ENCODE measurements at places on chromosomes 7 and 10.
A peak's percentile ranks its signal among the peaks of the same experiment; 100 is the strongest.

- DNase-seq = no peak
These were observed 13.1 kb downstream of the UMAD1 start for GRCh38 chr7:7653593-7654187.

- DNase-seq = no peak
These were observed 57.0 kb upstream of the DKK1 start for GRCh38 chr10:52256832-52257691.

GRCh38 chr7:105096306-105096705 is 82.3 kb downstream of the KMT2E start:
- DNase-seq = no peak

GRCh38 chr10:74808501-74808900 is 17.9 kb upstream of the KAT6B start:
- DNase-seq = no peak

DNA sequence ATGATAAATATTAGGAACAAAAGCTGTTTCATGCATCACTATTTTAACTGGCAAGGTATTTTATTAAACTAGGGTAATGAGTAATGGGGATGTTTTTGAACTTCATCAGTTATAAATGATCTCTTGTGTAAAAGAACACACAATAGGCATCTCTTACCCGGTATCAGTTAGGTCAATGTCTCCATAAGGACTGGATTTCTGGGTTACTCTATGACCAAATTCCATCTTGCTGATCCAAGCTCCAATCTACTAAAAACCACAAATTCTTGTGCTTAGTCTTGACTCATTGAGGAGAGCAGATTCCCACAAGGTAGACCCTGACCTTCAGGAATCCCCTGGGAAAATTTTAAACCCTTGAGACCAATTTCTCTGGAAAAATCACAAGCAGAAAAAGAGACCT is 1167.7 kb downstream of the XPNPEP1 start:
- peak; percentile 3 for DNase-seq

DNA sequence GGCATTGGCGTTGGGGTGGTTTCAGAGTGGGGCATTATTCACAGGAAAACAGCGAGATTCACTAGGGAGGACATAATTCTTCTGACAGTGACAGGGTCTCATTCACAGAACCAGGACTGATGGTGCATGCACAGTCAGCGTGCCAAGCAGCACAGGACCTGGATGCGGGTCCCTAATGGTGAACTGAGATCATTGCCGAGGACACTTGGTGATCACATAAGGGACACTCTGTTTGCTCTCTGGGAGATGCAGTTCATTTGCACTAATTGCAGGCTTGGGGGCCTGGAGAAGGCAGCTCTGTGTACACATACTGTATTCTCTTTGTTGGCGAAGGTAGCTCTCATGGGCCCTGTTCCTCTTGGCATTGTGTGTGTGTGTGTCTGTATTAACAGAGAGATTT is 716.1 kb downstream of the PHTF2 start:
- DNase-seq = no peak

DNA sequence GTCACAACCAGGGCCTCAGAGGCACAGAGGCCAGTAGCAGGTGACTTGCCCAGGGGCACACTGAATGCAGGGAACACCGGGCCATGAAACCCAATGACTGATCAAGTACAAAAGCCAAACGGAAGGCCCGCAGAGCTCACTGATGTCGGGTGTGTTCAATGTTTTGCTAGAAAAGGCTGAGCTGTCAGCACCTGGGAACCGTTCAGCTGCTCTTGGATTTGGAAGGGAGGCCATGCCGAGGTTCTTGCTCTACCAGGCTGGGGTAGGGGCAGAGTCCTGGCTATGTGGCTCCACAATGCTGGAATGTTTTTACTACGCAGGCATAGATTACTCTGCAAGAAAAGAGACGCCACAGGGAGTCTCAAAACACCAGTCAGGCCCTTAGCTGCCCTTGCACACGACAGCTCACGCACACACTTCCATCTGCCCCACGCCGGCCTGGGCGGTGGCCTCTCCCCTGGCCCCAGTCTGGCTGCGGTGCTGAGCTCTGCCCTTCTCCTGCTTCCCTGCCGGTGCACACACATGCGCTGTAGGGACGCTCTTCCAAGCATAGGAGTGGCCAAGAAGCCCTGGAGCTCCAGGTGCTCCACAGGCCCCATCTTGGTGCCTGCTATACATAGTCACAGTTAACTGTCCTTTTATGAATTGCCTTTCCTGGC is 79.9 kb downstream of the ZRANB1 start:
- no peak for DNase-seq

DNA sequence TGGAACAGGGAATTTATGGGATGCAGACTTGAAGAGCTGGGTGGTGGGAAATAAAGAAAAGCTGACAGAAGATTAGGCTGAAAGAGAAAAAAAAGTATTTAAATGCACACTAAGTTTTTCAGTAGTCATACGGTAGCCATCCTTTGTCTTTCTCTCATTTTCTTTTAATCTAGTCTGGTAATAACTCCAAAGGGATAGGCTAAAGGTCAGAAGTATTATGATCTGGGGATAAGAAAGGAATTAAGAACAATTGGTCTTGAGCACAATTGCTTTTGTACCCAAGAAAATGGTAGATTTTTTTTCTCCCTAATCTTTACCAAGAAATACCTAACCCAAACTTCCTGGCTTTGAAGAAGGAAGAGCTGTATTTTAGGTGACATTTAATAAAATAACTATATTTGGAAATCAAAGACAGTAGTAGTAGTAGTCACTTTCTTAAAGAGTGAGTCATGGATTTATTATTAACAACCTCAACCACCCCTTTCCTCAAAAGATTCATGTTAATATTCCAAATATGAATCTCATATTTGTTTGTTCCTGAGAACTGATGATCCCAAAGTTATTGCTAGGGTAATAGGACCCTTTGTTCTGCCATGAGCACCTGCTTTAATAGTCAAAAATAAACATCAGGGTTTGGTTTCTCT is 120.2 kb upstream of the ODAD2 start:
- no peak for DNase-seq

GRCh38 chr7:157627646-157628045 is 290.8 kb downstream of the DNAJB6 start:
- no peak for DNase-seq

- peak; percentile 3 for DNase-seq
These were observed 345.9 kb downstream of the KIF20B start for GRCh38 chr10:90047243-90047729.

GRCh38 chr7:106068538-106068961 is 43.6 kb downstream of the SYPL1 start:
- DNase-seq = no peak

DNA sequence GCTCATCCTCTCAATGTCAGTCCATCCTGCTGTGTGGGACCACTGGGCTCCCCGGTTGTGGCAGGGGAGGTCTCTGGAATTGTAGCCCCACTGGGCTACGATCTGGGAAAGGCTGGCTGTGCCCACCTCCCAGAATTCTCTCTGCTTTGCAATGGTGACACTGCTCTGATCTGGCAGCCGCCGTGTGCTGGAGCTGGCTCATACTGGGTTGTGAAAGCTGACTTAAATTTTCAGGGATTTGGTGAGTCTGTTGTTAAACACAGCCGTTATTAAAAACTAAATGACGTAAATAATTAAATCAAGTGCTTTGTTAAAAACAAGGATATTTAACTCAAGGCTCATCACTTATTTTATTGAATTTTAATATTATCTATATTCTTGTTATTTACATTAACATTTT is 160.0 kb downstream of the TAX1BP1 start:
- no peak for DNase-seq

DNA sequence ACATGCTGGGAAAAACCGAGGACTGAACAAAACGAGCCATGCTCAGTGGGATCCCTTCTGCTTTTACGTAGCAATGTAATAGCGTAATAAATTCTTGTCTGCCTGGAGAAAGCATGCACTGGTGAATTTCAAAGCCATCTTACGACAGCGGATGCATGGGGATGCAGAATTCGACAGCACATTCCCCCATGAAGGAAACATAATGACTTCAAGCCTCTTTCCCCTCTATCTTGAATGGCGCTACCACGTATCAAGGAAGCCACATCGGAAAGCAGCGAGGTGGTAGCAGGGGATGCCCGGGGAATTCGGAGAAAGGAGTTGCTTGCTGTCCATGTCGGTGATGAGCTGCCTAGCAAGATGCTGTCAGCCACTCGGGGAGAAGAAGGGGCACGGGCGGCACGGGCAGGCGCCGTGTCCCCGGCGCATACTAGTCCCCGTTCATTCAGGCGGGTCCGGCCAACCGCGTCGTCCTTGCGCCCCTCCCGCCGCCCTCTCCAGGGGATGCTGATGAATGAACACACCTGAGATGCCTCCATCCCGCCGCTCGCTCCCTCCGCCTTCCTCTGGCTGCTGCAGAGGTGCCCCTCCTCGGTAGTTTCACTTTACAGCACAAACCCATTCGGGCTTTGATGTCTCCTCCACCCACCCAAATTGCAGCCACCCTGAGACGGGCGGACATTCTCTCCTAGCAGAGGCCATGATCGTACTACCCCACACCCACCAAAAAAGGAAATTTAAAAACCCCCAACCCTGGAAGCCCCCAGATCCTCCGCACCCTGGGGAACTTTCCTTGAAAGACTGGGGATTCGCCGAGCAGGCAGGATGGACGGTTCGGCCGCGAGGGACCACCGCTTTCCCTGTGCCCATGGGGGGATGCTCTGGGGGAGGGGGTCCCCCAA is 644 bp downstream of the SORBS1 start:
- peak; percentile 36 for DNase-seq

- peak; percentile 19 for DNase-seq
These were observed 269.4 kb downstream of the DNAJB9 start for GRCh38 chr7:108839076-108839475.

DNA sequence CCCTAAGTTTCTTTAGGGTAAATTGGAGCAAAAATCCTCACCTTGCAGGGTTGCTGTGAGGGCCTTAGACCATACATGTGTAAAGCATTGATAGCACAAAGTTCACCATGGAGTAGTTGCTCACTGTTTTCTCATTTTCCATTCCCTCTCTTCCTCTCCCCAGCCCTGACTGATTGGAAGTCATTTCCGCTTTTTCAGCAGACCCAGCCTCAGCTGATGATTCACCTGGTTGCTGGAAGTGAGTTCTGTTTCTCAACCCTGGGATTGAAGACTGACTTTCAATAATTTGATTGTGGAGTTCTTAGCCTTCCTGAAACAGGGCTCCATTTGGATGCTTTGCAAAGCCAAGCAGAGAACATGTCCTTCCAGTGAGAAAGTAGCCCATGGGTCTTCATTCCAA is 107.0 kb downstream of the PLXNA4 start:
- peak; percentile 14 for DNase-seq

DNA sequence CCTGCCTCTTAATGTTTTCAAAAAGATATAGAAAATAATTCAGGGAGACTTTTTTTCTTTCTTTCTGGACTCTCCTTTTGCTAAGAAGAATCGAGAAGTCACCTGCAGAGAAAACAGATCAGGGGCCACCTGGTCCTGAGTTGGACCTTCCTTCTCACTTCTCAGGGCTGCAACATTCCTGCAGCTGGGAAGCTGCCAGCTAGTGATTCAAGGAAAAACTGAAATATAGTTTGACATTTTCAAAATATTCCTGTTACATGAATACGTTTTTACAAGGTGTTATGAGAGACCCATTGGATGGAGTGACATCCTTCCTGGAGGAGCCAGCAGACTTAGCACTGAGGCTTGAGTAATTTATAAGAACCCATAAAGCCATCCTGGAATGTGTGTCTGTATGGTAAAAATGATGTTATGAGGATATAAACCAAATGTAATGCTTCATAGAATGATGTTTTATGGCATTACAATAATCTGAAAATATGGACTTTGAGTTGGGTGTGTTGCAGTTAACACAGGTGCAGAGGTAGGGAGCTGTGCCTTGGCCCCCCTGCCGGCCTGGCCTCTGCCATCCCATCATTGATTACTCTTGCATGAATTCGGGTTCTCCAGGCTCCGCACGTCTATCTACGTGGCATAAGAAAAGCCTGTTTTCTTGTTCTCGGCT is 149.7 kb downstream of the PAXIP1 start:
- DNase-seq = no peak

GRCh38 chr7:140609646-140610045 is 31.0 kb downstream of the DENND2A start:
- DNase-seq = peak; percentile 83

DNA sequence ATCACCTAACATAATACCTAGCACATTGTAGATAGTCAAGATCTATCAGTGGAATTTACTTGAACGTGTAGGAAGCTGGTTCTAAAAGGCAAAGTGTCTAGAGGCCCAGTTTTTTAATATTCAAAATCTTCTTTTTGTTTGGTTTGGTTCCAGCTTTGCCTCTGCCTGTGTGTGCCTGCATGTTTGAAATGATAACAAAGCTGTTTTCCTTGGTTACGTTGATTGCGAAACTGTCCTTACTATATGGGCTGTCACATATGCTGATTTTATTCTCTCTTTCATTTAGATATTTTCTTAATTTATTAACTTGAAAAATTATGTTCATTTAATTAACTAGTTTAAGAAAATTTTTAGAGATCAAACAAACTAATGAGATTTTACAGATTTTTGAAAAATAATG is 237.3 kb downstream of the SEMA3A start:
- peak; percentile 19 for DNase-seq

GRCh38 chr7:91835091-91835825 is 45.2 kb downstream of the MTERF1 start:
- peak; percentile 42 for DNase-seq

DNA sequence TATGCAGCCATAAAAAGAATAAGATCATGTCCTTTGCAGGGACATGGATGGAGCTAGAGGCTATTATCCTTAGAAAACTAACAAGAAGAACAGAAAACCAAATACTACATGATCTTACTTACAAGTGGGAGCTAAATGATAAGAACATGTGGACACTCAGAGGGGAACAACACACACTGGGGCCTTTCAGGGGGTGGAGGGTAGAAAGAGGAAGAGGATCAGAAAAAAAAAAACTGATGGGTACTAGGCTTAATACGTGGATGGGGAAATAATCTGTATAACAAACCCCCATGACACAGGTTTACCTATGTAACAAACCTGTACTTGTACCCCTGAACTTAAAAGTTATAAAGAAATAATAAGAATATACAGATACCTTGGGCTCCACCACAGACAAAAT is 514.2 kb downstream of the ARL4A start:
- DNase-seq = no peak

GRCh38 chr10:110829721-110830410 is 41.9 kb upstream of the PDCD4 start:
- DNase-seq = no peak

DNA sequence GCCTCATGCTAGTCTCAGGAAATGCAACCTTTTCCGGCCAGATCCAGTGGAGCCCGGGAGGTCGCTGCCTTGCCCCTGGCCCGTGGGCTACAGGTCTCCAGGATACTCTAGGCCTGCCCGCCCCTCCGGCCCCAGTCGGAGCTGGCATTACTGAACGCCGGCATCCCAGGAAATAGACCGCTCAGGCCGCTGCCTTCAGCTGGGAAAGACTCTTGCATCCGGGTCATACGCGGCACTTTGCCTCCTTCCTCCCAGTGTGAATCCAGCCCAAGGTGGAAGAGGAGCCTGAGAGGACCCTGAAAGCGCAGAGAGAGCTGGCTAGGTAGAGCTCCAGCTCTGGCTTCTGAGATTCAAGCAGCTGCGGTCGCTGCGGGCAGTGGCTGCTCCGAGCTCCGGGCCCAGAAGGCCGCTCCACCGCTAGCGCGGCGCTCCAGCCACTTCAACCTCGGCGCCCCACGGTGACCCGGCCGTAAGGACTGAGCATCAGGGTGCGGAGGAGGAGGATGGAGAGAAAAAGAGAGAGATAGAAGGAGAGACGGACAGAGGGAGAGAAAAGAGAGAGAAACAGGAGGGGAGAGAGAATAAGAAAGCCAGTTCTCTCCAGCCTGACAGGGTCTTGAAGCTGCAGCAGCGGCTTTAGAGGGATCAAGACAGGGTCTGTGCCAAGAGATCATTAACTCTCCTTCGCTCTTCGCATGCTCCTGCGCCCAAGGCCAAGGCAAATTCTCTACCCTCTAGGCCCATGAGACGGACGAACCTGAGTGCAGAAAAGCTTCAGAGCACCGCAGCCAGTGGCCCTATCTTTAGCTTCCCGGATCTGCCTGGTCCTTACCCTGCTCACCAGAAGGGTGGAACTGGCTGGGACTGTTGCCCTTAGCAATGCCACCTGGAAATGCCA is 1.8 kb upstream of the HOXA10 start:
- no peak for DNase-seq

Measured in astrocyte of the spinal cord (primary cell).